Activated naive CD4-positive, alpha-beta T cell treated with anti-CD3 and anti-CD28 coated beads, Interleukin-2, amount 50 U/mL, for 72 hours (primary cell): ENCODE measurements at places on chromosomes 7 and 10.

- no peak for DNase-seq
Observed at GRCh38 chr10:25651534-25651933, 282.5 kb upstream of the MYO3A start.

DNA sequence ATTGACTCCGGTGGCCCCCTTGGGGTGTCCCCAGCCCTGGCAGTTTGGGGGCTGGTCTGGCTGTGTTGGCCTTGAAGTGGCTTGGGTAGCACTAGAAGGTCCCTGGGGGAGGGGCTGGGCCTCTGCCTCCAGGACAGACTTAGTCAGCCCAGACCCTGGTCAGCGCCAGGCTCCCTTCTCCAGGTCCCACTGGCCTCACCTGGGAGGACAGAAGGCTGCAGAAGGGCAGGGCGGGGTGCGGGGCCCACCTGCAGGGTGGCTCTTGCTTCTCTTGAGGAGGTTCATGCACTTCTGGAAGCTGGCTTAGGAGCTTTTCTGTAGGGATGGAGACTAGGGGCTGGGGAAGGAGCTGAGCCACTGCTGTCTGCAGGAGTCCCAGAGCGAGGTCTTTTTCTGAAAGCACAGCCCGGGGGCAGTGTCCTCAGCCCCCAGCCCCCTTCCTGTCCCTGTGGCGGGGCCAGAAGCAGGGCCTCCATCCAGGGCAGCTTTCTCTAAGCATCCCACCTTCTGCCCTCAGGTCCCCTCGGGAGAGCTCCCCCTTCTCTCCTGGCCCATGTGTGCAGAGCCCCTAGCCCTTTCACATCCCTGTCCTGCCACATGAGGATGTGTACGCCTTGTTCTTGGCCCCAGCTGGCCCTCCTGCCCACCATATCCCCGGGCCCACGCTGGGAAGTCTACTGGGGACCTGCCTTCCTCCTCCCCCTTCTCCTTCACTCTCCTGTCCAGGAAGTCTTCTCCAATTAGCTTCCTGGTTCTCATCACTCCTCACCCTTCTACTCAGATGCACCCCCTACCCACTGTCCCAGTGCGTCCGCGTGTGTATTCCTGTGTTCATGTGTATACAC lies 11.0 kb downstream of the TBATA start:
- no peak for DNase-seq

DNA sequence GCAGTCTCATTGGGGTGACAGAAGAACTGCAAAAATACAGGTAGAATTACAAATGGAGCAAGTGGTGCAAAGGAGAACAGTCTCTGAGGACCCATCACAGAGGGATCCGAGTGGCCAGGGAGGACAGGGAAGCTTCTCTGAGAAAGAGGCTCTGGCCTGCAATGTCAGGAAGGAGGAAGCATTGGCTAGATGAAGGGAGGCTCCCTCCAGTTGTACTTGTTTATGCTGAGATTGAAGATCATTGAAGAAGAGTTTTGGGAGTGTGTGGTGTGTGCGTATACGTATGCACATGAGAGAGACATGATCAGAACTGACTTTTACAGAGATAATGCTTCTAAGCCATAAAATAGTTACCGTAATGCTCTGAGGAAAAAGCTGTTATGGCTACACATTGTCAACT lies 274.7 kb upstream of the FZD8 start:
- DNase-seq = no peak

- no peak for DNase-seq
Observed at GRCh38 chr7:55977831-55978230, 13.4 kb downstream of the NIPSNAP2 start.

DNA sequence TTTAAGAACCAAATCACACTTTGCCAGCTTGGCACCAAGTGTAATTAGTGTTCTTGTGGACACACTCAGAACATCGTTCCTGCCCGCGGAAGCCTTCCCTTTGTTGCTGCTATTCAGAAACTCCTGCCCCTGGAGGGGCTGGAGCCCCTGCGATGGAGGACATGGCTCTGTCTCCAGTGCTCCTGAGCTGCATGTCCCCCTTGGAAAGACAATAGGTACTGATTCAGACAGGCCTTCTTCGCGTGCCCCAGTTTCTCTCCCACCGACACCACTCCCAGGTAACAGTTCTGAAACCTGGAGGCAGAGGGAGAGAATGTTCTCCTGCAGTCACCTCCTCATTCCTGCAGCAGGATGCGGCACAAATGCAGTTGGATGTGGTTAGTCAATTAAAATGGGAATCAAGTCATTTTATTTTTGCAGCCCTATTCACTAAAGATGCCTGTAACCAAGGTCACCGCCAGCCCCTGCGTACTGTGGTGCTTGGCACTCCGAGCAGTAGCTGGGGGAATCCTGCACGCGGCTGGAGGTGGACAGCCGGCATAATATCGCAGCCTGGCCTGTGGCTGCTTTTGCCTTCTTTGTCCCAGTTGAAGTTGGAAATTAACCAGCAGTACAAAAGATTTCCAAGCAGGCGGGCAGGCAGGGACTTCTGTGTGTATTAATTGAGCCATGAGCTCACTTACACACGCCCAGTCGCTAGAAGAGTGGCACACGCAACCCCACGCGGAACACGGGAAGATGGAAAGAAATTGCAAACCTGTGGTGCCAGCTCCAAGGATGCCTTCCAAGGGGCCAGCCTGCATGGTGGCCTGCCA lies 205.7 kb downstream of the EBF3 start:
- DNase-seq = no peak

GRCh38 chr10:659688-660141 lies 29.8 kb downstream of the DIP2C start:
- no peak for DNase-seq

DNA sequence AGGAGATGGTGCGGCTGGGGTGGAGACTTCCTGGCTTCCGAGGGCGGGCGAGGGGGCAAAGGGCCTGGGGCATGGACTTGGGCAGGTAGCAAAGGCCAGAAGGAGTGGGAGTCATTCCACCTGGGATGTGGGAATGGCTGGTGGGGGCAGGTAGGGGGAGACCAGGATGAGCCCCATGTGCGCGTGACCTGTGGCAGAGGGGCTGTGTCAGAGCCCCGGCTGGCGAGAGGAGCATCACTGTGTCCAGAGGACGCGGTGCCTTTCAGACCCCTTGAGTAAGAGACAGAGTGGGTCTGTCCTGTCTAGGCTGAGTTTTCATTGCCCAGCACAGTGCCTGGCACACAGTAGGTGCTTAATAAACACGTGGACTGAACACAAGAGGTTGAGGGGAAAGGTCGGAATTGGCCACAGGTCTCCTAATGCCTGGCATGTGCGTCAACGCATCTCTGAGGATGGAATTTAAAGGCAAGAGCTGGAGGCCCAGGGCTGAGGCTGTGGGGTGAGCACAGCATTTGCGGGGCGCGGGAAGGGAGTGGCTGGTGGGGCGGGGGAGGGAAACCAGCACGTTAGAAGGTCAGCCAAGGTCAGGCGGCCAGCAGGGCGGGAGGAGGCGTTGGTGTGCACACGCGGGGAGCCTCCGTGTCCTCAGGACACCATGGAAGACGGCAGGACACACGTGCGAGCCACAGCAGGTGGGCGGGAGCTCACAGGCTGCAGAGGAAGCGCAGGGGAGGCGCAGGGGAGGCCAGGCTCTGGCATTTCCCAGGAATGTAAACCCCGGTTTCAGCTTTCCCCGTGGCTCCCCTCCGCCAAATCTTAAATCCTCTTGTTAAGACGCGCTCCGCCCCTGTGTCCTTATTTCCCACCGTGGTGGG lies 51.8 kb downstream of the CUX1 start:
- no peak for DNase-seq

DNA sequence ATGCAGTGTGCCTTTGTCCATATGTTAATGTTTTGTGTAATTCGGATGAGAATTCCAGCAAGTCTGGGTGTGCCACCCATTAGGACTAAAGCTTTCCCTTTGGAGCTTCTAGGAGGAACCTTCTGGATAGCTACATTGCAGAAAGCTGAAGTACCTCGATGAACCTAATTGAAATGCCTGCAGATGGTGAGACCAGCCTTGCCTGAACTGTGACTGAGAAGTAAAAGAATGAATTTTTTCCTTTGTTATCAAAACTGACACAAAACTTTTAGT lies 31.1 kb upstream of the FBXW4 start:
- DNase-seq = no peak

DNA sequence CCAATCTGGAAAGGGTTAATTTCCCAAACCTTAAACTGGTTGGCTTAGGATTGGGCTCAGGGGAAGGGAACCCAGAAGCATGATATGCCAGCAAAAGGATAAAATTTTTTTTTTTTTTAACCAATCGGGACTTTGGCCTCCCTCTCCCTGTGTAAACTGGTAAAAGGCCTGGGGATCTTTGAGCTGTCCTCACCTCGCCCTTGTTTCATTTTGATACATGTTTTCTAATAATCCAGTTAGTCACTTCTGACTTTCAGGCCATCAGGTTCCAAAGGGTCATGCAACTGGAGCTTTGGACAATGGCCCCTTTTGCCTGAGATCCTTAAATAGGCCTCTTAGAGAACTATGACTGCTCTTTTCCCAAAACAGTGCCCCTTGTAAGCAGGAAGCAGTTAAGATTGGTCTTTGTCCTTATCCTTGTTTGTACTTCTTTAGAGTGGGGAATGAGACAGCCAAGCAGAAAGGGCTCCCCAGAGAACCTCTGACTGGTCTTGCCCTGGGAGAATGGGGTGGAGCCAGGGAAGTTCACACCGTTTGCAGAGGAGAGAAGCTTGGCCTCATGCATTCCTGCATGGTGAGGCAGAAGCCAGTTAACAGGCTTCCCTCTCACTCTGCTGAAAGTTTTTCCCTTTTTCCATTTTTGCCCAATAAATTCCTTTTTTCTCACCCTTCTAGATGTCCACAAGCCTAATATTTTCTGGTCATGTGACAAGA lies 424.2 kb upstream of the CNTNAP2 start:
- DNase-seq = no peak

- no peak for DNase-seq
Observed at GRCh38 chr10:113891476-113891875, 37.0 kb downstream of the NHLRC2 start.

DNA sequence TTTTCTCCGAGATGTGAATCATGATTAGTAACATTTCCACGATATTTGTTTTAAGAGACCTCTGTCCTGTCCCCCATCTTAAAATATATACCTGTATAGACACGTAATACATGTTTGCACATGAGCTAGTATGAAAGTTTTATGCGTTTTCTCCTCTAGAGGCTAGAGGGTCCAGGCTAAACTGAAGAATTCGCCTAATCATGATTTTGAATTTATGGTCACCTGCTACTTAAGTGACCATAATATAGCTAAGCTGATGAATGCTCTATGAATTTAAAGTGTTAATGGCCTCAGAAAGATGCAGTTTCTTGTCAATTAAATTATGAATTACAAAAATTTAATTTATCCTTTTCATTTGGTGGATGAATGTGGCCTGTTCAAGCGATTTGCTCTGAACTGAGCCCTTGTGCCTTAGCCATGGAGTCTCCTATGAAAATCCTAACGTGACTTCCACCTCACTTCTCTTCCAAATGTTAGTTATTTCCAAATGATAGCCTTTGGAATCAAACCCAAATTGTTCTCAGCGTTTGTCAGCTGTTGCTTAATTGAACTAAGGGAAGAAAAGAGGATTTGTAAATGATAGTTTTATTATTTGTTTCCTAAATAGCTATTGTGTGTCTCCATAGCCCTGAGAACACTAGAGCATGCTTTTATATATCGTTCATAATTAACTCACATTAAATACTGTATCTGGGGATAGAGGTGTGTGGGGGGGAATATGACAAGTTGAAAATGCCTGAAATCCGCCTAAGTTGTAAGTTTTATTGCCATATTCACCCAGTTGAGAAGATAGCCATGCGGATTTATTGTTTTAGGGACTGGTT lies 2.3 kb downstream of the CELF2 start:
- DNase-seq = no peak
